Right renal pelvis (tissue), 4 donors: ENCODE measurements at places on chromosomes 4 and X.

- DNase-seq: no peak
Measured at GRCh38 chrX:101117701-101118100, 19.7 kb downstream of the CENPI start.

- DNase-seq: no peak
Measured at GRCh38 chr4:51851090-51851936, 8.4 kb downstream of the DCUN1D4 start.

GRCh38 chr4:8316251-8316771 lies 46.8 kb downstream of the HTRA3 start:
- DNase-seq: no peak

DNA sequence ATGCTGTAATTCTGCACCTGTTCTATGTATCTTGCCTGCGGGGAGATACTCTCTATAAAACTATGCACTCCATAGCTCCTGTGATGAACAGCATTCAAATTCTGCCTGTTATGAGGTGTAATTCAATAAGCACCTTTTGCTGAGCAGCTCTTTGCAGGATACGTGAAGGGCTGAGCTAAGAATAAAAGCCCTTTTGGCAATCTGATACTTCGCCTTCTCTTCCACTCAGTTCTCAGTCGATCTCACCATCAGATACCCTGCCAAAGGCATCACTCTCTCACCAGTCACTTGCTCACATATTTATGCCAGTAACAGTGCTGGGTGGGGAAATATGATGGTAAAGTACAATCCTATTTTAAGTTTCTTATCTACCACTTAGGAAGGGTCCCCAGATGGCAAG lies 67.2 kb downstream of the RPS3A start:
- DNase-seq: no peak

DNA sequence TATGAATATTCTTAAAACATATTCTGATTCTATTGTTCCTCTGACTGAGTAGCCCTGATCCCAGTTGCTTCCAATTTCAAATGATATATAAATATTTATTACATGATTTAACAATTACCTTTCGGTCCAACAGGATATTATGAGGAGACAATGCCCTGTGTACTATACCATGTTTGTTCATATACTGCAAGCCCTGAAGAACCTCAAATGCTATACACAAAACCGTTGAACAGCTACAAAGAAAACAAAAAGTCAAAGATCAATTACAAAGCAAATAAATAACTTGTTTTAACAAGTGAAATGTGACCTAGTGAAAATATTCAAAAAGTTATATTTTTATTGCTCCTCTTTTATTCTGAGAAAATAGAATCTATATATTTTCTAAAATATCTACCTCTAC lies 54.0 kb downstream of the TBCK start:
- DNase-seq: no peak

DNA sequence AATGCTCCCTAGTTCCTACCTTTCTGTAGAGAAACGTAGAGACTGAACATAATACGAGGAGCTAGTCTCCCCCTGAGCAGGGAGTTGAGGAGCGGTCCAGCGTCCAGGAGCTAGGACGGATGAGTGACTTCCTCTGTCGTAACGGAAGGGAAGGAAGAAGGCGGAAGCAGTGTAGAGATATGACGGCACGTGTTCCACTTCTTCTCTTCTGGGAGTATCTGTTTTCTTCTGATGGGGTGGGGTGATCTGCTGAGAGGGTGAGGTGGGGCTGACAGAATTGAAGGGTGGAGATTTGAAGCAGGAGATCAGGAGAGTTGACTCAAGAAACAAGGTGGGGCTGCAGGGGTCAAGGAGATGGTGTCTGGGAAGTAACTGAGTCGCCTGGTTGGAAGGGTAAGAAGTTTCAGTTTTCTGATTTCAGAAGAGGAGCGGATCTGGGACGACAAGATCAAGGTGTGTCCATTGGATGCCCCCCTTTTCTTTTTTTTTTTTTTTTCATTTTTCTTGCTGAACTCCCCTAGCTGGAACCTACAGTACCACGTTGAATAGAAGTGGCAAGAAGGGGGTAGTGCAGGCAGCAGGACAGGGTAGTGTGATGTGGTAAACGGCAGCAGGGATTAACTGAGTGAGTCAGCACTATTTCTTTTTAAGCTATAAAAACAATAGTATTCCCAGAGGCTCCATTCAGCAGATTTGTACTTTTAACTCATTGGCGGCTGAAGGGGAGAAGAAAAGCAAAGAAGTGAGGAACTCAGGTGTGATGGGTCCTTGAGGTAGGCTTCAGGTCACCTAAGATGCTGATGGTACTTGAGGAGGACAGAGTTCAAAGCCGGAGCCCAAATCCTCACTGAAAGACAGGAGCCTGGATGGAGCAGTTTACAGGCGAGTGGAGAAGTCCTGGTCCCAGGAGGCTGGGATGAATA lies 50.8 kb upstream of the SETD7 start:
- no peak for DNase-seq

DNA sequence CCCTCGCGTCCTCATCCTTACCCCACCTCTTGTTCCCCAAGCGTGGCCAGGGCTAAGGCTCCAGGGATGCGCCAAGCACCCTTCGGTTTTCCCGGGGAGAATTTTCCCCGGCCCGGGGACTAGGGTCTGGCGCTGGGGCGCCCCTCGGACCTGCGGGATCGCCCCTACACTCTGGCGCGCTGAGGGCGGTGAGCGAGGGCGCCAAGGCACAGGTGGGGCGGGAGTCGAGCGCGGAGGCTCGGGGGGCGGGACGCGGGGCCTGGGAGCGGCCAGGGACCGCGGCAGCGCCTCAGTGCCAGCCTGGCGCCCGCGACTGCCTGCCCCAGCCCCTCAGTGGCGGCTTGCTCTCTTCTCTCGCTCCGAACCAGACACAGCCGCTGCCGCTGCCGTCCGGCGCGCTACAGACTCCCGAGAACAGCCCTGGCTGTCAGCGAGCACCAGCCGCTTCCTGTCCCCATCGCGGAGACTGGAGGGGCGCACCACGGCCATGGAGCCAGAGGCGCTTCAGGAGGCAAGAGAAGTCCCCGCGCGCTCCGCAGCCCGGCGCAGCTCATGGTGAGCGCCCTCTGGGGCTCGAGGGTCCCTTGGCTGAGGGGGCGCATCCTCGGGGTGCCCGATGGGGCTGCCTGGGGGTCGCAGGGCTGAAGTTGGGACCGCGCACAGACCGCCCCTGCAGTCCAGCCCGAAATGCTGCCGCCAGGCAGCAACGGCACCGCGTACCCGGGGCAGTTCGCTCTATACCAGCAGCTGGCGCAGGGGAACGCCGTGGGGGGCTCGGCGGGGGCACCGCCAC lies at the start of gene DRD5:
Gene DRD5, plus strand, starts transcription at position 292 of the 793 bp plus-strand sequence. Its CDS starts 396 bp downstream, at position 688.
- DNase-seq: no peak

DNA sequence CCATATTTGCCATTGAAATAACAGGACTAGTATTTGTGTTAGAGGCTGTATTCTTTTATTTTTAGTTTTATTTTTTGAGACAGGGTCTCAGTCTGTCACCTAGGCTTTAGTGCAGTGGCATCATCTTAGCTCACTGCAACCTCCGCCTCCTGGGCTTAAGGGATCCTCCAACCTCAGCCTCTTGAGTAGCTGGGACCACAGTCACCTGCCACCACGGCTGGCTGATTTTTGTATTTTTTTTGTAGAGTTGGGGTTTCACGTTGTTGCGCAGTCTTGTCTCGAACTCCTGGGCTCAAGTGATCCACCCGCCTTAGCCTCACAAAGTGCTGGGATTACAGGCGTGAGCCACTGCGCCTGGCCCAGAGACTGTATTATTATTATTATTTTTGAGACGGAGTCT lies 15.3 kb downstream of the TMEM131L start:
- DNase-seq: no peak

- no peak for DNase-seq
Measured at GRCh38 chr4:20838476-20838875, 138.2 kb downstream of the PACRGL start.
